ENCODE measurements at places on chromosomes 7 and 10.

GRCh38 chr7:14288701-14289100 is 299.2 kb upstream of the ETV1 start:
- DNase-seq = no peak

DNA sequence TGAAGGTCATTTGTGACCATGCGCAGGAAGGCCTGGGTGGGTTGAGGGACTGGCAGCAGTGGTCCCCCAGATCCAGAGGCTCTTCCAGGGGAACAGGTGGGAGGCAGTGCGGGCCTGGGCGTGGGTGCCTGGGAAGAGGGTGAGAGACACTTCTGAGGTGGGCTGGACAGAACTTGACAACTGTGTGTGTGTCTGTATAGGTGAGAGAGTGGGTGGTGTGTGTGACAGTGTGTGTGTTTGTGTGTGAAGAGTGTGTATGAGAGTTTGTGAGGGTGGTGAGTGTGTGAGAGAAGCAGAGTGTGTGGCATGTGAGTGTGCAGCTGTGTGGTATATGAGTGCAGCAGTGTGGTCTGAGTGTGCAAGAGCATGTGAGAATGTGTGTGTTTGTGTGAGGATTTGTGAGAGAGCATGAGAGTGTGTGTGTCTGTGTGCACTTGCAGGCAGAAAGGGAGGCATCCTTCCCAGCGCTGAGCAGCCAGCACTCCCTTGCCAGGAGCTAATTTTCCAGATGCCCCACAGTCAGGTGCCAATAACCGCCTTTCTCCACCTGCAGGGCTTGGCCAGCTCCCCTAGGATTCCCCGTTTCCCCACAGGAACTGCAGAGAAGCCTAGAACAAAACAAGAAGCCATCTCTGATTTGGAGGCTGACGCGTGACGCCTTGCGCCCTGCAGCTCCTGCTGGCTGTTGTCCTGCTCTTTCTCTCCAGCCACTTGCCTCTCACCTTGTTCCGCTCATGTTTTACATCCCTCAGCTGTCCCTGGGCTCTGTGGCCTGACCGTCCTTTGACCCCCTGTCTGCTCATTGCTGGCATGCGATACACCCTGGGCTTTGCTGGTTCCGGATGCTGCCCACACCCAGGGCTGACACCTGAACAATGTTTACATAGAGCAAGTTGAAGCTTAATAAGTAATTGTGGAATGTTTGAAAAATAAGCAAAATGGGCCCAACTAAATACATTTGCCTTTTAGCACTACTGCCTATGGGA is 88.0 kb downstream of the TMEM178B start:
- no peak for DNase-seq

GRCh38 chr7:100380196-100380595 is 6.9 kb downstream of the PILRA start:
- no peak for DNase-seq

DNA sequence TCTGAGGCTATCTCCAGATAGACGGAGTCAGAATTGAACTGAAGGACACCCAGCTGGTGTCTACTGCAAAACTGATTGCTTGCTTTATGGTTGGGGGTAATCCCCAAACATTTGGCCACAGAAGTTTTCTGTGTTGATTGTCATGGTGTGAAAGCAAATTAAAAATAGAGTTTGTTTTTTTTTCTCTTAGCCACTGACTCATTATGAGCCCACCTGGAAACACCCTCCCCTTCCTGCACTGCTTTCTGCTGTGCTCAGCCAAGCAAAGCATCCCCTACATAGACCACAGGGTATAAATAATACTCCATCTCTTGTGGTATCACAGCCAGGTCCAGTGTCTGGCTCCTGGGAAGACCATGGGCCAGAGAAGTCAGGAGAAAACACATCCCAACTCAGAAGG is 6.5 kb upstream of the VWC2 start:
- DNase-seq = no peak

GRCh38 chr10:66586073-66586472 is 339.8 kb upstream of the LRRTM3 start:
- DNase-seq = no peak

DNA sequence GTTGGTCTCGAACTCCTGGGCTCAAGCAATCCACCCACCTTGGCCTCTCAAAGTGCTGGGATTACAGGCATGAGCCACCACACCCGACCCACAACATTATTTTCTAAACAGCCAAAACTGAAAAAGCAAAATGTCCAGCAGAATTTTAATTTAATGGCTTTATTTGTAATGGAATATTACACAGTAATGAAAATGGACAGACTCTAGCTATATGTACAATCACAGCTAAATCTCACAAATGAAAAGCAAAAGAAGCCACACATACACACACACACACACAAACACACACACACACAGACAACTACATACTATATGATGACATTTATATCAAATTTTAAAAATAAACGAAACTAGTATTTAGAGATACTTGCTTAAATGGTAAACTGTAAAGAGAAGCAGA is 18.7 kb downstream of the ARHGAP19 start:
- DNase-seq = no peak

DNA sequence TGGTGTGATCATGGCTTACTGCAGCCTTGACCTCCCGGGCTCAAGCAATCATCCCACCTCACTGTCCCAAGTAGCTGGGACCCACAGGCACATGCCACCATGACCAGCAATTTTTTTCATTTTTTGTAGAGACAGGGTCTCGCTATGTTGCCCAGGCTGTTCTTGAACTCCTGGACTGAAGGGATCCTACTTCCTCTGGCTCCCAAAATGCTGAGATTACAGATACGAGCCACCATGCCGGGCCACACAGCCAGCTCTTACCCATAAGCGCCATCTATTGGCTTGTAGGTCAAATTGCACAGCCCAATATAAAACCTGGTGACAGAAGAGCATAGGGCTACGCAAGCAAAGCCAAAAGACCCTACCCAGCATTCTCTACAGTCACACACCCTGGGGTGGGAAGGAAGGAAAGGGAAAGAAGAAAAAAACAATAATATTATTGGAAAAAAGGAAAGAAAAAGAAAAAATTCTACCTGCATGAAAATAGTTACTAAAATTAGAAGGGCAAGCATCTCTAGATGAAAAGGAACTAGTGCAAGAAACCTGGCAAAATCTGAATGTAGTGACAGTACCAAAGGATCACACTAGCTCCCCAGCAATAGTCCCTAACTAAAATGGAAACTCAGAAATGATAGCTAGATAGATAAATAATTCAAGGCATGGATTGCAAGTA is 29.4 kb upstream of the AMPH start:
- peak; percentile 6 for DNase-seq

- no peak for DNase-seq
Observed at GRCh38 chr7:122148081-122148480, 4.0 kb upstream of the AASS start.

DNA sequence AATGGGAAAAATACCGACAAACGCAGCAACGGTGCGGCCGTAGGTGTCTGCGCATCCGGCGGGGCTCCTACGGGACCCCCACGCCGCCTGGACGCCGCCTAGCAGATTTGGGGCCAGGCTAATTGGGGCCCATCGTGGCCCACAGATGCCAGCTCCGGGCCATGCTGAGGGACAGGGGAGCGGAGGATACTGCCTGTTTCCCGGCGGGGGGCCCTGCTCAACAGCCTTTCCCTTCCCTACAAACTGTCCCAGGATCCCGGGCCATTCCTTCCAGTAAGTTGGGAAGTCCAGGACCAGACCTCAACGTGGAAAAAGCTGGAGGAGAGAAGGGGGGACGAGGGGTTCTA is 21.7 kb upstream of the GPER1 start:
- no peak for DNase-seq

GRCh38 chr10:119306514-119306951 is 99.2 kb downstream of the GRK5 start:
- DNase-seq = no peak

DNA sequence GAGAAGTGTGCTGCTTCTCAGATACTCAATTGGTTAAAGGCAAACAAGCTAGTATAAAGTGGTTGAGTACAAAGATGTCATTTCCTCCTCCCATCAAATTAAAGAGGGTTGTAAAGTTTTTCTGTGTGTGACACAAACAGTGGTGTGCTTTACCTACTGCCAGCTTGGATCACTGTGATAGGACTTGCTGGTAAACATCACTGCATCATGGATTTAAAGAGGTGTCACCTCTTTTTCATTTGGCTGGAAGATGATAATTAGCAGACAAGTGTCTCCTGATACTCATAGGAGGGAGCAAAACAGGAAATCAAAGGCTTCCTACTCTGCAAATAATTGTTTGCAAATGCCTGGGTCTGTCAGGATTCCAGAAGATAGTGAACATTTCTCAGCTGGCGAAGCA is 200.5 kb downstream of the MDFIC start:
- DNase-seq = peak; percentile 11

DNA sequence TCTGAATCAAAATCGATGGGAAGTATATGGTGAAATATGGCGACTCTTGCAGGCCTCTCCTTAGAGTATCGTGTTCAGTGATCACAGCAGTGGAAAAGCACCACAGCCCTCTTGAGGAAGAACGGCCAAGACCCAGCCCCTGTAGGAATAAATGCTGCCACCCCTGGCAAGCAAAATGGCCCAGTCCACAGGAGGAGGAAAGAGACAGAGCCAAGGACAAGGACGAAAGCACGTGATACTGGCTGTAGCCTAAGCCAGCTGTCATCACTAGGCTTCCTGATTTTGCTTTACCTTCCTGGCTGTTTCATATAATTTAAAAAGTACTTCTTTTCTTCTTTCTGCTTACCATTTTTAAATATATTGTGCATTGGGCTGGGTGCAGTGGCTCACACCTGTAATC is 395.0 kb upstream of the SHH start:
- no peak for DNase-seq

DNA sequence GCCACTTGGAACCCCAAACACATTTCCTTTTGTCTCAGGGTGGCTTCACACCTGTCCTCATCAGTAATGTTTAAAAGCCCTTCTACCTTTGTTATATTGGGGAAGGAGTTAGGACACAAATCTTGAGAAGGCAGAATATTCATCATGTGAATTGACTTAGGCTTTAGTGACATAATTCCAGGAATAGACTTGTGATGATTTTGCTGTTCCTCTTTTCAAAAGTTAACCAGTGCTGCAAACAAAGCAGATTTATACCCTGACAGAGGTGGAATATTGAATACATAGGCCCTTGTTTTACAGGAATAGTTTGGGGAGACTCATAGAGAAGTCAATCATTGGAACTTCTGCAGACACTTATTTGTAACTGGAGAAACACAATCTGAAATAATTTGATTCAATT is 27.0 kb downstream of the ZNF786 start:
- DNase-seq = no peak

GRCh38 chr10:113666682-113667252 is 2.9 kb upstream of the NRAP start:
- DNase-seq = no peak

DNA sequence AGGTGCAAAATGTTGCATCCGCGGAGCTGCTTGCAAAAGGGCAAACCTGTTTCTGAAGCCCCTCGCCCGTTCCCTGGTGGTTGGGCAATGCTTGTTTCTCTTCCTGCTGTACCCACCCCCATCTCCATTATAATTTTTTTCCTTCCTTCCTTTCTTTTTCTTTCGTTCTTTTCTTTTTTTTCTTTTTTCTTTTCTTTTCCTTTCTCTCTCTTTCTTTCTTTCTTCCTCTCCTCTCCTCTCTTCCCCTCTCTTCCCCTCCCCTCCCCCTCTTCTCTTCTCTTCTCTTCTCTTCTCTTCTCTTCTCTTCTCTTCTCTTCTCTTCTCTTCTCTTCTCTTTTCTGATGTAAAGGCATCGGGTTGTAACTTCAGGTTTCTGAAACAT is 278.2 kb downstream of the GATA3 start:
- DNase-seq = no peak

DNA sequence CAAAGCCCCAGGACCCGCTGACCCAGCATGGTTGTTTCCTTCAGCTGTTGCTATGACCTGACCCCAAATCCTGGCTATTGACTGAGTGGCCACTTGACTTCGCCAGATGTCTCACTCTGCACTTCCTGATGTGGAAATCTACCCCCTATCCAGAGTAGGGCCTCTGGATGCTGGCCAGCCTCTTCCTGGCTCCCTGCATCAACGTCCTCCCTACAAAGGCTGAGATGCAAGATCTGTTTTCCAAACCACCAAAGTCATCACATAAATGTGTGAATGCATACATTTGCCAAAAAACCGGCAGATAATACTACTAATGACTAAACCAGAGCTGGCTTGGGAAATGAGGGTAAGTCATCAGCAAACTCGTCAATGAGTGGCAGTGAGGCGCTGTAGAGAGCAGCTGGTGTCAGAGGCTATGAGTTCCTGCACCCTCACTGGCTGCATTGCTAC is 70.4 kb downstream of the PYROXD2 start:
- DNase-seq = no peak
